ENCODE measurements at places on chromosomes 11 and 22.

DNA sequence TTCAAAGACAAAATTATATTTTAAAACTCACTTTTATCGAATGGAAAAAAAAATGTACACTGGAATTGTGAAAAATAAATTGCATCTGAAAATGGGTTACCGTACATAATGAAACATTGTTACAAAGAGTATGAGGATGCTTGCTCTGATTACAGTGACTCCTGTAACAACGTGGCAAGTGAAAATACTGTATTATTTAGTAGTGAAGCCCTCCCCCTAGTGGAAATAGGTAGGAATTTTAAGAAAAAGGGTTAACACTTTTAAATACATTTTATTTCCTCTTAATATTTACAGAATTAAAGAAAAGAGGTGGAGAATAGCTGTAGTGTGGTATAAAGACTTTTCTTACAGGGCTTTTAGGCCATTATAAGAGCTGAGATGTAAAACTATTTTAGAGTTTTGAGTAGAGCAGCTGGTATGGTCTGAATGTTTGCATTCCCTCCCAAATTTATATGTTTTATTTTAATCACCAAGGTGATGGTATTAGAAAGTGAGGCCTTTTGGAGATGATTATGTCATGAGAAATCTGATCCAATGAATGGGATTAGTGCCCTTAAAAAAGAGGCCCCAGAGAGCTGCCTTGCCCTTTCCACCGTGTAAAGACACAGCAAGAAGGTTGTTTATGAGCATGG is 25.2 kb downstream of the FAM76B start:
- DNase-seq = no peak

GRCh38 chr22:22397875-22398524 is 110.5 kb downstream of the ZNF280B start:
- no peak for DNase-seq

- no peak for DNase-seq
These were observed 7.2 kb downstream of the DKK3 start for GRCh38 chr11:12001186-12001585.

DNA sequence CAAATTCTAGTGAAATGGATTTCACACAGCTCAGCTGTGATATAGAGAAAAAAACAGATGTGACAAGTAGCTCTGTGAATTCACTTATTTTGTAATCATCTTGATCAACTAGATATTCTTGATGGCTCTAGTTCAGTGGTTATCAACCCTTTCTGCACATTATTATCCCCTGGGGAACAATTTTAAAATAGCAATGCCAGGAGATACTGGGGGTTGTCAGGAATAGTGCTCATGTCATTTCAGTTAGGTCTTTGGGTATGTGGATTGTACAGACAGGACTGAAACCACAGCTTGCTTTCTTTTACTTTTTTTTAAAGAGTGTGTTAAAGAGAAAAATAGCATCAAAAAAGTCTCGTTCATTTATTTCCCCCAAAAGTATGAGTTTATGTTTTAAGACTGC is 269.0 kb upstream of the PDGFD start:
- DNase-seq = no peak

All from HL-60 (cell line).